ENCODE measurements at places on chromosomes 7 and 10.

DNA sequence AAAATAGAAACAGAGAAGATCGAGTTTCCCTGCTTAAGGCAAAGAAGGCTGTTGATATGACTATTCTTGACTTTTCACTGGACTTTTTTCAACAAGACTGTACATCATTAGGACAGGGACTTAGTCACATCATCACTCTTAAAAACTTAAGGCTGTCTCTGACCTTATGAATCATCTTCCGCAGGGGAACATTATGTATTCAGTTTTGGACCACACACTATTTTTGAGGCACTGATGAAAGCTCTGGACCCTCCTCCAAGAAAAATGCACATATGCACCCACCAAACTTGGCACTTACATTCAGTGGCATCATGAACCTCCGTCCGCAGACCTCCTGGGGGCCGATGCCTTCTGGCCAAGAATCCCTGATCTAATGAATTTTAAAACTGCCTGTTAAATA is 96.4 kb downstream of the CALD1 start:
- DNase-seq = no peak

GRCh38 chr7:3978839-3979238 is 677.8 kb downstream of the SDK1 start:
- DNase-seq = no peak

GRCh38 chr7:37516664-37517063 is 68.0 kb upstream of the ELMO1 start:
- no peak for DNase-seq

DNA sequence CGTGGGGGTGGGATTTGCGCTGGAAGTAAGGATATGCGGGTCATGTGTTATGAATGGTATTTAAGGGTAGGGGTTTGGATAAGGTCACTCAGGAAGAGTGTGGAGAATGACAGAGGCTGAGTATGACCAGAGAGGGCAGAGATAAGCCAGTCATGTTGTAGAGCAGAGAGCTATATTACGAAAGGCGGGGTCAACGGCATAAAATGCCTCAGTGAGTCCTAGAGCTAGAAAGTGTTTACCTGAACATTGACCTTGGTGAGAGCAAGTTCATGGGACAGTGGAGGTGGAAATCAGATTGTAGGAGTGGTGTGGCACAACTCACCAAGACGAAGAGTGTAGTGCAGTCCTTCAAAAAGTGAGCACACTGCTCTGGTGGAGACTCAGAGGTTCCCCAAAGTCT is 13.8 kb downstream of the LMOD2 start:
- no peak for DNase-seq

DNA sequence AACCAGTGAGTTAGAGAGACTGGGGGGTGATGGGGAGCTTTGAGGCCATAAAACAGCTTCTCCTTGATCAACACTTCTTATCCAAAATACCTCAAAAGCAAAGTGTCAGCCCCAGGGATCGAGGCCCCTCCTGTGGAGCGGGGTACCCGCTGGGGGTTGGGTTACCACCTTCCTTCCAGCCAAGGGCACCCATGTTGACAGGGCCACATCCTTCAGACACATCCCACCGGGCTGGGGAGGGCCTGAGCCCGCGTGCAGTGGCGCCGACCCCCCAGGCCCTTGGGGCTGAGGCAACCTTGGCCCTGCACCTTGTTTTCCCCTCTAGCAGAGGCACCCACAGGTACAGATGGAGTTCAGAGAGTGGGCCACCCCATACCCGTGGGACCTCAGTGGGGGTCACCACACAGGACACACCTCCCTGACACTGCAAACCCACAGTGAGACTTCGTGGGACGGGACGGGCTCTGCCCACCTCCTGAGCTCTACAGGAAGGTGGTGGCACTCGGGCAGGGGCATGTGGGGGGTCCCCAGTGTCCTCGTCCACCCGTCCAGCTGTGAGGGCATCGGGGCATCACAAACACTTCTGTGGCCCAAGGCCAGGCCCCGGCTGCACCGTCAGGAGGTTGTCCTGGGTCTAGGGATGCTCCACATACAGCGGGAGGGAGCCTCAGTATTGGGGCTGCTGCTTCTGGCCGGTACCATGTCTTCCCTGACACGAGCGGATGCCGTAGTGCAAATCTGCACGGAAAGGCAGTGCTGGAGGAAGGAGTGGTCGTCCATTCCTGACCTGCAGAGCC is 10.7 kb downstream of the DPYSL4 start:
- no peak for DNase-seq

DNA sequence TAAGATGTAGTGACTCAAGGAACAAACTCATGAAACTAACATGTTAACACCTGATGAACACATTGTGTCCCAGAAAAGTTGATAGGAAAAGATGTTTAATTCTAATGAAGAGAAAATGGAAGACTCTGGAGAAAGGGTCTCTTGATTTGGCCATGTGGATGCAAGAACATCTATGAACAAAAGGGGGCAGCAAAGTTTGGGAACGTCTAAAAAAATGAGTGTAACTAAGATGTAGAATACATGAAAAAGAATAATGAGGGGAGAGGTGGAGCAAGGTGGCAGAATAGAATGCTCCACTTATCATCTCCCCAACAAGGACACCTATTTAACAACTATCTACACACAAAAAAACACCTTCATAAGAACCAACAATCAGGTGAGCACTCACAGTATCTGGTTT is 805.1 kb downstream of the TNS3 start:
- DNase-seq = no peak

GRCh38 chr7:20542594-20542993 is 72.9 kb upstream of the ABCB5 start:
- no peak for DNase-seq

- DNase-seq = no peak
Observed at GRCh38 chr7:67311901-67312300, 315.3 kb downstream of the TYW1 start.

DNA sequence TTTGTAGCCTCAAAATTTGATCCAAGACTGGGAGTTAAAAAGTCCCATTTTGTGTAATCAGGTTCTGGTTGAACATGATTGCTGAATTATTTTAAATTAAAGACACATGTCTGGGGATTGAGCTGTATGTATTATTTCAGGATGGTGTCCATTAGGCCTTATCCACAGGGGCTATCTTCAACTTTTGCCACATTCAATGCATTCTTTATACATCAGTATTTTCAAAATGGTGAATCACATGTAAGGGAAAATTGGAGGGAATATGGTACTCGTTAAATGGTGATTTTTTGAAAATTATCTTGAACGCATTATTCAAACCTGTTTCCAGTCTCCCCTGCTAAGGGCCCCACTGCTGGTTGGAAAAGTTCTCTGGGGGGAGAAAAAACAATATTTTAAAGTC is 367.7 kb upstream of the NPVF start:
- no peak for DNase-seq

DNA sequence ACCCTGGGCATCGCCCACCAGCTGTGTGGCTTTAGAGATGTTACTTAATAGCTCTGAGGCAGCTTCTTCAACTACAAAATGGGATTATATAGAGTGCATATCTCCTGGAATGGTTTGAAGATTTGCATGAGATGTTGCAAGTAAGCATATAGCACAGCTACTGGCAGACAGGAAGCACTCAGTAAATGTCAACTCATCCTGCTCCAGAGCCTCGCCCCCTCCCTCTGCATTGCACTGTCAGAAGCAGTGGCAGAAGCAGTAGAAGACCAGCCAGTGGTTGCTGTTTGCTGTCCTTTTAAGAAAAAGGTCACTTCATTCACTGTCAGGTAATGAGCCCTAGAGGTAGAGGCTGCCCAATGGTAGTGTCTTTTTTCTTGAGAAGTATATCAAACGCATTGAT is 180.0 kb upstream of the GHITM start:
- DNase-seq = no peak

GRCh38 chr7:51315393-51316261 is 982 bp downstream of the COBL start:
- DNase-seq = peak; percentile 57

GRCh38 chr7:24346716-24347115 is 62.7 kb downstream of the NPY start:
- DNase-seq = no peak

- DNase-seq = no peak
Observed at GRCh38 chr7:26305869-26306665, 14.4 kb downstream of the SNX10 start.

DNA sequence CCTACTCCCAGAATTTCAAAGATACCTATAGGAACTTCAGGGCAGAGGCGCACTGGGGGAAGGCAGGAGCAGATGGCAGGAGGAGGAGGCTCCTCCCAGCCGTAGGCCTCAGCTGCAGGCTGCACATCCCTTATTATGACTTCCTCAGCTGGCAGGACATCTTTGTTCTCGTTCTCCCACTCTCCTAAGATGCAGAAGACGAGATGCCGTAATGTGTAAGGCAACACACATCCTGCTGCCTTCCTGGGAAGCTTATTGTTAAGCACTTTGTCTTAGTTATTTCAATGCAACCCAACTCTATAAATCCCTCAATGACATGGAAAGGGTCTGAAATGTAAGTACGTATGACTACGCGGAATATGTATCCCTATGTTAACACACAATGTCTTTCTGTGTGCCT is 599.8 kb upstream of the MGMT start:
- DNase-seq = no peak

DNA sequence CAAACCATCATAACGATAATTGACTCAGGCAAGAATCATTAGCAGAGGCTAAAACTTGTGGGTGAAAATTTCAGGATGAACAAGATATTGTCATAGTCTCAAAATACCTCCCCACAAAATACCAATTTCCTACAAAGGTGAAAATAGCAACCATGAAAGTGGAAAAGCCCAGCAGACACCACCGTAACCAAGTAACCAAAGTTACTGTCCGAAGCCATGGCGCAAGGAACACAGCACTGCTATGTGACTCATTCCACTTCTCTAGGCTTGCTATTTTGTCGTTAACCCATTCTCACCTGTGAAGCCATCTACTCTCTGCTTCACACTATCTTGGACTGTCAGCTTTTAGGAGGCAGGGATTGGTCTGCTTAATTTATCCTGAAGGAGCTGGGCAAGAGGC is 113.8 kb upstream of the CACUL1 start:
- no peak for DNase-seq

GRCh38 chr7:113197274-113197673 is 78.9 kb upstream of the SMIM30 start:
- no peak for DNase-seq

DNA sequence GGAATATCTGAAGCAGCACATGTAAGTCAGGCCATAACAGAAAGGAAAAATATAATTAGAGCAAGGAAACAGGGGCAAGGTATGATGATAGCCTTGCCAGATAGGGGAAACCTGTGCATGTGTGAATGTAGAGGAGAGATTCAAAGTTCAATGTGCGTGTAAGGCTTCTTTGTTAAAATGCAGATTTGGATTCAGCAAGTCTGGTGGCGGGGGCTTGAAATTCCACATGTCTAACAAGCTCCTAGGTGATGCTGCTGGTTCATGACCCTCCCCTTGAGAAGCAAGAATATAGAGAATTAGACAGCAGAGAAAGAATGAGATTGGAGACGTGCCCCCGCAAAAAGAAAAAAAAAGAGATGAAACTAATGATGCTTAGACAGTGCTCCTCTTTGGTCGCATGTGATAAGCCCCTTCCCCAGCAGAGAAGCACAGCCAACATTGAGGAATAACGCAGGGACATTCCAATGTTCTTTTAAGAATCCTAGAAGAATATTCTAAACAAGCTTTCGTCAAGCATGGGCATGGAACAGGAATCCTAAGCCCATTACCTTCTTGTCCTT is 21.1 kb upstream of the MACC1 start:
- no peak for DNase-seq

DNA sequence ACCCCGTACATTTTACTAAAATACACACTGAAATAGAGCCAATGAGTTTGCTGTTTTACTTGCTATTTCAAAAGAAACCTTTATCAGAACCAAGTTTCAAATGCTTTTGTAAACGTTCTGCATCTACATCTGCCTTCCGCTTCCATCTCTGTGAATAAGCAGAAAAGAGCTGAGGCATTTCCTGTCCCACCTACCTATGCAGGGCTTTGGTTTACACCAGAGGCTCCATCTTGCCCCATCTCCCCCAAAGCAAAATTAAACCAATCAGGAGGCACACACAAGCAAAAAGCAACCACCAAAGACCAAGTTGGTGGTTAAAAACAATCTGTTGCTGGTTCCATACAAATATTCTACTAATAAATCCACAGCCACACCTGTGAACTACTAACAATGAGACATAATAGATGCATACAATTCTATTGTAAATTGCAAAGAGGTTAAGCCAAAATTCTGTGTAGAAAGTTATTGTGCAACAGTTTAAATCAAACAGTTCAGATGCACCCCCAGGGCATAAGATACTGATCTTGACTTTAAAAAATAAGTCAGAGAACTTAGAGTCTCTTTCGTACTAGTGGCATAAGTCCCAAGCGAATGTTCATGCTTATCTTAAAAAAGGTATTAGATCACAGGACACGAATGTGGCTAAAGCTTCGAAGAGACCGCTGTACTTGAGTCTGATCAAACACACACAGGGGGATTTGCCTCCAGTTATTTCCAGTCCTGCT is 83.9 kb downstream of the FGFR2 start:
- no peak for DNase-seq

- DNase-seq = no peak
Observed at GRCh38 chr7:26397796-26398426, 106.2 kb downstream of the SNX10 start.

GRCh38 chr7:128254470-128254869 is 13.4 kb downstream of the LEP start:
- DNase-seq = no peak

GRCh38 chr7:51187941-51188340 is 128.7 kb downstream of the COBL start:
- peak; percentile 80 for DNase-seq

GRCh38 chr7:99137411-99138180 is 6.3 kb downstream of the SMURF1 start:
- peak; percentile 56 for DNase-seq

GRCh38 chr7:4279216-4279615 is 402.9 kb upstream of the FOXK1 start:
- DNase-seq = no peak

GRCh38 chr7:2487586-2488271 is 11.5 kb upstream of the GRIFIN start:
- no peak for DNase-seq

DNA sequence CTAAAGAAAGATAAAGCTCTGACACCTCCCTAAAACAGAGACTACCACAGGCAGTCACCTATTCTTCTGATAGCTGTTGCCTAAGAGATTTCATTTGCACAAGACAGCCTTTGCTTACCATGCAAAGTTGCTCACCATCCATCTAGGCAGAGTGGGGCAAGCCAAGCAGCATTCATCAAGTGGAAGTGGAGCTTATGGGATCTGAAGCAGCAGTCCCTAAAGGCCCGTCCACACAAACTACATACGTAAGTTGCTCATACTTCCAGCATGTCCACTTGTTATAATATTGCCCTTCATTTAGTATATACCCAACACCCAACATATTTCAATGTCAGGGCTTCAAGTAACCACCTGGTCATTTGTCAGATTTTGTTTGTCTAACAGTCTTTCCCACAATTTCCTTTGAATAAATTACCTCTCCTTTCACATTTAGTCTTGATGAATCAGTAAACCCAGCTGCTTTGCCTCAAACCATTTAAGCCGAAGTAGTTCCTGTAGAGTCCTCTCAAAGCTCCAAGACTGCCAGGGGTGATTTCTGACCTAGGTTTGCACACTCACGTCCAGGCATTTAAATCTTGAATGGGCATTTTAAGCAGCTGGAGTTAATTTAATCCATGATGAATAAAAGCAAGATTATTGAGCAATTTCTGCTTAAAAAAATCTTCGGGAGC is 67.9 kb downstream of the ATAD1 start:
- DNase-seq = no peak

GRCh38 chr7:114414156-114415063 is at the start of gene FOXP2:
Gene FOXP2, plus strand, starts transcription at chr7:114414815. Its CDS starts 11,697 bp downstream, at chr7:114426512.
- DNase-seq = no peak

GRCh38 chr7:20307119-20307518 is 23.6 kb upstream of the ITGB8 start:
- DNase-seq = no peak
